Stimulated activated naive CD4-positive, alpha-beta T cell treated with Interleukin-2 at 50 U/mL for 16 hours (primary cell): ENCODE measurements at places on chromosomes 5 and 9.

DNA sequence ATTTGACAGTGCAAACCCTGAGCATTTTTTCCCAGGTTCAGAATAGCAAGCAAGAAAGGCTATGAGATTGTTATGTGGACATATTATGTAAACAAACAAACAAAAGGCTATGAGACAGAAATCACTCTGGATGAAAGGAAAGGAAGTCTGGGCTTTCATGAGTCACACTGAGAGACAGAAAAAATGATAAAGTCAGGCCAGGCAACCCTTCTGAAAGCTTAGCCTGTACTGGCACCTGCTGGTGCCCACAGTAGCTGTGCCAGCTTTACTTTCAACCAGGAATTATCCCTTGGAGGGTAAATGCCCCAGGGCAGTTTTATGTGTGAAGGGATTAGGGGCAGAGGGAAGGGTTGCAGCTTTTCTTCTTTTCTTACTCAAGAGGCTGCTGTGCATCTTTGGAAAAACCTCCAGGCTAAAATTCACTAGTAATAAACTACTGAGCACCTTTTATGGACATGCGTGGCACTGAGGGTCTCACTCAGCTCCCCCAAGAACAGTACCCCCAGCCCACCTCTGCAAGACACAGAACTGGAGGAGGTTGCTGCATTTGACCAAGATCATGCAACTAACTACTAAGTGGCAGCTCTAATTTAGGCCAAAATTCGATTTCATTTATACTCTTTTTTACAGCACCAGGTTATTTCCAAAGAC, 41.7 kb downstream of the ACTL7B start:
- DNase-seq = no peak

DNA sequence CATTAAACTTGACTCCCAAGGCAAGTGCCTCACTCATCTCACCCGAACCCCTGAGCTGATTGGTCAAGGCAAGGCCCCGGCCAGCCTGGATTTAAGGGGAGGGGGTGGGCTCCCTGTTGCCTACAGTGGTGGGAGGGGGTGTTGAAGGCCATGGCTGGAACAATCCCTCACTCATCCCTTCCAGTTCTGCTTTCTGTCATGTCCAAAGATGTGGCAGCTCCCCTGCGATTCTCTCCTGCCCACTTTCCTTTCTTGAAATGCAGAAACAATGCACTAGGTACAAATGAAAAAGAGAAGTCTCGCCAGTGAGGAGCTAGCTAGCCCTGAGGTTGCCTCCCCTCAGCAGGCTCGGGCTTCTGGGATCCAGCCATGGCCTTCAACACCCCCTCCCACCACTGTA, 240.9 kb downstream of the SYK start:
- no peak for DNase-seq

DNA sequence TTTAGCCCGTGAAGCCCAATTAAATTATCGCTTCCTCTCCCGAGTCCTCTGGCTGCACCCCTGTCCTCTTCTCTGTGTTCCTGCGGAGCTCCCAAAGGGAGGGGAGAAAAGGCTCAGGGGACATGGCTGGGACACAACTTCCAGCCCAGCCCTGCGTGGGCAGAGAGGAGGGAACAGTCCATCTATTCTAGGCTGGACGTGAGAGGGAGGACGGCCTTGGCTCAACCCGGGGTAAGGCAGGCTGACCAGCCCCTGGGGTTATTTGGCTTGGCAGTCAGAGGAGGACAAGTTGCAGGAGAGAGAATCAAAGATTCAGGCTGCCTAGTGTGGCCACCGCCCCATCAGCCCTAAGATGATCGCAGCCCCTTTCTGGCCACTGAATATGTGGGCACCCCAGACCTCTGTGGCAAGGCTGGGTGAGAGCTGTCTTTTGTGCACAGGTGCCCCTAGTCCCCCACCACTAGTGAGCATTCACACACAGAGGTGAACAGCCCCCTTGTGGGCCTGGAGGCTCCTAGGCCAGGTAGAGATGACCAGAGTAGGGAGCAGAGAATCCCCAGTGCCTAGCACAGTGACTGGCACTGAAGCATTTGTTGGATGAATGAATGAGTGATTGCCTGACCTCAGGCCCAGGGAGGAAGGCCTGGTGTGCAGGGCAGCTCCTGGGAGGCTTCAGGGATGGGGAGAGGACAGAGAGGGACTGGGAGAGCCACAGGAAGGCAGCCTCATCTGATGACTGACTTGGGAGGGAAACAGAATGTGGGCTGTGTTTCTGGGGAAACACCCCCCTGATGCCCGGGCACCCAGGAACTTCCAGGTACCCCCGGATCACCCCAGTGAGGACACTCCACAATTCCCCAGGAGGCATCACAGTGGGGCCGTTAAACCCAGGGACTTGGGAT, 133.9 kb downstream of the C9orf50 start:
- DNase-seq = no peak

DNA sequence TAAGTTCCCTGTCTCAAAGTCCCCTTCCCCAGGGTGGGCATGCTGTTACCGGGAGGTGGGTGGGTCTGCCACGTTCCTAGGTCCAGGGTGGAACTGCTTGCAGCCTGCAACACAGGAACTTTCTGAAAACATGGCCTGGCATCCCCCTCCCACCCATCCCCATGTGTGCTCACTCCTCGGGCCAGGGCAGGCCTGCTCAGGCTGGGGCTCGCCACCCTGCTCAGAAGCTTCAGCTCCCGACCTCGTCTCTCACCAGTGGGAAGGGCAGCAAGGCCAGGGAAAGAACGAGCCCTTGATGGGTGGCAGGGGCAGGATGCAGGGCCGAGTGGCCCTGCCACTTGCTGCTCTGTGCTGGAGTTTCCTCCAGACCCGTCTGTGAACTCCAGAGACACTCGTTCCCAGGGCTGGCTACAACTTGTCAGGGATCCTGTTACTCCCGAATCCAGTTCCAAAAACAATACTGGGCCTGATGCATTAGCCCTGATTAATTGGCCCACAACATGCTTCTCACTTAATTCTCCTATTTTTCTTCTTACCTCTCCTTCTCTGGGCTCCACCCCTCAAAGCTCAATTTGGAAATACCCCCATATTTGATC, 197.3 kb downstream of the SLIT3 start:
- DNase-seq = no peak

DNA sequence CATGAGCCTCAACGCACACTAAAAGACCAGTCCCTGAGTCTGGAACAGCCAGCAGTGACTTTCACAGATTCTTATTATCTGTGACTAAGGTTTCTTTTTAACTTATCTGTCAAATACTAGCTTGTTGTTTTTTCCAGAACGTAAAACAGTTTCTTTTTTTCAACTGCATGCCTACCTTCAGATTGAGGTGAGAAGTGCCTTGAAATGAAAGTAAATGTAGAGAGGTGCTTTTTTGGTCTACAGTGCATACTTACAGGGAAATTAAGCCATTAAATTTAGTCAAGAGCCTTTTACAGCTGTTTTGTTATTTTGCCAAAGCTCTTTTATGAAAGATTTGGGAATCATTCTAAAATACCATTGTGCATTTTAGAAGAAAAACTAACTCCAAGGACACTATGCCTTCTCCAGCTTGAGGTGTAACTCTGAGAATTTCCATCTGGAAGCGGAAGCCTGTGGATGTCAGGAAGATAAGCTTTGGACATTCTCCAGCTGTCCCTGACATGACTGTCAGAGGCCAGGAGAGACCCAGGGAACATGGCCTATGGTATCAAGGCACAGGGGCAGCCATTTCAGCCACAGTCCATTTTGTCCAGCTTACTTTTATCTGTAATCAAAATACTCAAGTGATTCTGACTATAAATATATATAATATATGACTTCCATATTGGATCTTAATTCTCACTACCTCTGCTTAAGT, 230.3 kb downstream of the GLIS3 start:
- no peak for DNase-seq

DNA sequence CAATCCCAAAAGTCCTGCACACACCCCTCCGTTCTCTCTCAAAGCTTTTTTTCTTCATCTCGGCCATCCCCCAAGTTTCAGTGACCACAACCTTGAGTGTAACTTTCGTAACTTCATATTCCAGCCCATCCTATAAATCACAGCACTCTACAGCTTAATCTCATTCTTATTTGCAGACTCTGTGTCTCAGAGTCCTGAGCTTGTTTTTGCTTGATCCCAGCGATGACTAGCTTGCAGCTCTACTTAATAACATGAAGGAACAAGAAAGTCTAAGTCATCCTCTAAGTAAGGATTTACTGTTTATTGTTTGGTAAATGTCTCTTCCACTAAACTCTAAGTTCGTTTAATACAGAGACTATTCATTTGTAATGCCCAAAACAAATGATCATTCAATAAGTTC, 2.6 kb upstream of the SPDL1 start:
- DNase-seq = no peak

GRCh38 chr5:112419164-112419985, at the start of gene EPB41L4A:
EPB41L4A (minus strand) TSS chr5:112419277; CDS start chr5:112419039, 238 bp downstream.
- no peak for DNase-seq

DNA sequence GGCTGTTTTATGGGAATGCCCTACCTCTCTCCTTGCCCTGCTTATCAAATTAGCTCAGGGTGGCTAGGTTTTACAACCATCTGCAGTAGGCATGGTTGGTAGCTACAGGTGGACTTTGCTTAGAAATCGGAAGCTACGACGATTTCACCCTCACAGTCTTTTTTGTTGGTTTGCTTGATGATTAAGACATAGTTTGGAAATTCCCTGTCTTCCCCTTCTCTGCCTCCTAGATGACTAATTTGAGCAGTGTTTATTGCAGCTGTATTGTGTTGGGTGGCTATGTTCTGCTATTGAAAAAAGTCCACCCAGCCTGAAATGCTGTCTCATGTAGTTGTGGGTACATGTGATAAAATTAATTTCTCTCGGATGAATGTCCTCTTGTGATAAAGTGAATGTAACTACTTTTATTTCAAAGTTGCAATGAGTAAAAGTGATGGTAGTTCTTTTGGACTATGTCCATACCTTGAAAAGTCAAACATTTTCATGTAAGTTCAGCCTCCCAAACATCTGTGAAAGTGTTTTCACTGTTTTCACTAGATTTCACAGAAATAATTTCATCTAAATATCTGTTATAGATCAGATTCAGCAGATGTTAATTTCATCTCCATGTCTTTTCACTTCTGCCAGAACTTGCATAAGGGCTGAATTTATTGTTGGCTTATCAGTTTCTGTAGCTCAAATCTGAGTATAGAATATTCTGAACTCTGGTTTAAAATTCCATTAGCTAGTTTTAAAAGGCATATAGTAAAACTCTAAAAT, 37.3 kb upstream of the FYB1 start:
- no peak for DNase-seq

DNA sequence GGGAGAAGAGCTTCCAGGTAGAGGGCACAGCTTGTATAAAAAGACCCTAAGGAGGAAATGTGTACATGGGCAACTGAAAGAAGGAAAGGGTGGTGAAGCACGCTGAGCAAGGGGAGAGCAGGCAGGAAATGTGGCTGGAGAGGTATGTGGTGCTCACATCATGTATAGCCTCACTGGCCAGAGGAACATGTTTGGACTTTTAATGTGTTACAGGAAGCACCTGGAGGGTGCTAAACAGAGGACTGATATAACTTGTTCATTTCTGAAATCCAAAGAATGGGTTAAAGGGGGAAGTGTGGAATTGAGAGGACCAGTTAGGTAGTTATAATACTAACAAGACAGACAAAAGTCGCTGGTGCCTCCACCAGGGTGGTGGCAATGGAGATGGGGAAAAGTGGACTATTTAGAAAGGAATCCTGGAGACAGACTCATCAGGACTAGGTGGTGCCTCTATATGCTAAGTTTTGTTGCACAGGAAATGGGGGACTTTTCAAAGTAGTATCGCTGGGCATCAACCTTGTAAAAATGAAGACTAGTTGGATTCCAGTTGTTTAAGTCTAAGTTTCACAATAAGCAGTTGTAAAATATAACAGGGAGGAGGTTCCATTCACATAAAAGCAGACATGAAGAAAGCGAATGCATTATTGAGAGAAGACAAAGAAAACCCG, 63.1 kb upstream of the CD180 start:
- no peak for DNase-seq

GRCh38 chr9:16120727-16121126, 567.9 kb downstream of the CCDC171 start:
- DNase-seq = no peak

- DNase-seq = no peak
Observed at GRCh38 chr5:66454186-66455078, 141.8 kb upstream of the MAST4 start.

GRCh38 chr5:147348451-147348850, 113.6 kb downstream of the STK32A start:
- DNase-seq = no peak

DNA sequence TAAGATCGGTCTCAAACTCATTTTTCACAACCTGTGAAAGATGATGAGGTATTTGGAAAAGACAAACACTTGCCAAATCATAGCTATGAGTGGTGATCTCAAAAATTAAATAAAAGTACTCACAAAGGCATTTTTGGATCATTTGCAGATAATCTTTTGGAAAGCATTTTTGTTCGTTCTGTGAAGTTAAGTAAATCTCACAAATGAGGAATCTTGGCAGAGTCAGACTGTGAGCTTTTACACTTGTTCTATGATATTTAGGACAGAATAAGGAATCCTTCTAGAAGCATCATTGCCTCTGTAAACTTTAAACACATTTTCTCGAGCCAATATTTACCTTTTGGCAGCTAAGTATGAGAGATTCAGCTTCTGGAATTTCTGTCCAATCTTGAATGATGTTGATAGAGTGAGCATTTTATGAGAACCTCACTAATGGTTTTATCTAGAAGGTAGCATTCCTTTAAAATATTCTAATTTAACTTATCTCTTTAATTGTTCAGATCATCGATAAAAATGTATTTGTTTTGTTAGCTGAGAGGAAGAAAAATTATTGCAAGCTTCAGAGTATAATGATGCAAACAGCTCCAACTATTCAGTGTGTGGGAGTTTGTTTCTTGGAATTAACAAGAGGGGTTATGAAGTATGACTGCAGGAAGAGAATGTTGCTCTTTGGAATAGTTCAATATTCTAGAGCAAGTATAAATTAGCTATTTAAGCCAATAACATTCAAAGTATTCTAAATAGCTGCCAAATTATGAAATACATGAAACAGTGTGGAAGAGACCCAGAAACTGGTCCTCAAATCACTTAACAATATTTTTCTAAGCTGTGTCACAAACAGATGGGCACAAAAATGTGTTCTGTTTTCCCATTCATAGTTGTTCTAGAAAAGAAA, 48.6 kb upstream of the SLCO6A1 start:
- no peak for DNase-seq

- DNase-seq = no peak
Observed at GRCh38 chr5:58370606-58371005, 89.3 kb downstream of the PLK2 start.

- no peak for DNase-seq
Observed at GRCh38 chr5:179716286-179716685, 16.3 kb upstream of the MAML1 start.
